ENCODE measurements at places on chromosomes 1 and 21.

GRCh38 chr1:152967201-152967600 is 3.2 kb upstream of the SPRR4 start:
- DNase-seq = no peak

DNA sequence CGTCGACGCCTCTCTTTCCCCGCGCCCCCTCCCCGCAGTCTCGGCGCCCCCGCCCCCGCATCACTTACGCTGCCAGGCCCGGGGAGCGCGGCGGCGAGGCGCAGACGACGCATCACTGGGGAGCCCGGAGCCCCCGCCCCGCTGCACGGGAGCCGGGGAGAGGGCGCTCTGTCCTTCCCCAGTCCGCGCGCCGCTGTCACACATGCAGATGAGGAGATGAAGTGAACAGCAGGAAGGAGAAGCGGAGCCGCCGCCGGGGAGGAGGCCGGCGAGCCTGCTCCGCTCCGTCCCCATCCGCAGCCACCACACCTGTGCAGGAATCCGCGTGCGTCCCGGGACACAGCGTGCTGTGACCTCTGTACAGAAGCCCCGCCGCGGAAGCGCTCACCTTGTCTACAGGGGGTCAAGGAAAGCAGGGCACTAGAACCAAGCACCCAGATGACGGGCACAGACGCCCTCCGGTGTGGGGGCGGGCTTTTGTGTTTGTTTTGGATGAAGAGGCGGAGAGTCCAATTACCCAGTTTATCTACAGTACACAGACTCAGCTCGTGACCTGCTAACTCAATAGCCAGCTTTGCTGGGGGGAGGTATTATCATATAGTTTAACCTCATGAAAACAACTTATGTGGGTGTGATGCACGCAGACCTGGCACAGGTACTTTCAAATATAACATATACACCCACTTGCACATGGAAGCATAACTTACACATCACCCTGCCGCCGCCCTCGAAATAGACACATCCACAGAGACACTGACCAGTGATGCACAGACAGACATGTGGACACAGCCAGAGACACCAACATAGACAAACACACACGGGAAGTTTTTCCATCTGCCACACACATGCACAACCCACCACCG is 12.4 kb downstream of the KLHDC8A start:
- peak; percentile 61 for DNase-seq

DNA sequence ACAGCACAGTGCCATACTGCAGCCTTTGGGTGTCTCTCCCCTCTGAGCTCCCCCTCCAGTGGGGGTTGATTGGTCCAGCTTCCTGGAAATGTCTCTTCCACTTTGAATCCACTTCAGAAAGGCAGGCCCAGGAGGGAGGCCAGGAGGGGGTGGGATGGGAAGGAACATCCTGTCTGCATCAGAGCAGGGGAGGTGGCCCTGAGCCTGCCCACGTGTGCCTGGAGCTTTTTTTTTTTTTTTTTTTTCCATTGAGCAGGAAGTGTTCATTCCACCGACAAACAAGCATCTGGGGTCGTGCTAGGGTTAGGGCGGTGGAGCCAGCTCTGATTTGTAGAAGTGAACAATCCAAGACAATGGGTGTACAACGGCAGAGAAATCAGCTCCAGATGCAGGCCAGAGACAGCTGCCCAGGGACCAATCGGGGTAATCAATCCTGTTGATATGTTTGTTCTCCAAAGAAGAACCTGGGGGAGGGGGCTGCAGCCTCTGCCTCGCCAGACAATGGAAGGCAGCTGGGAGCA is 93.3 kb downstream of the SSBP3 start:
- no peak for DNase-seq

DNA sequence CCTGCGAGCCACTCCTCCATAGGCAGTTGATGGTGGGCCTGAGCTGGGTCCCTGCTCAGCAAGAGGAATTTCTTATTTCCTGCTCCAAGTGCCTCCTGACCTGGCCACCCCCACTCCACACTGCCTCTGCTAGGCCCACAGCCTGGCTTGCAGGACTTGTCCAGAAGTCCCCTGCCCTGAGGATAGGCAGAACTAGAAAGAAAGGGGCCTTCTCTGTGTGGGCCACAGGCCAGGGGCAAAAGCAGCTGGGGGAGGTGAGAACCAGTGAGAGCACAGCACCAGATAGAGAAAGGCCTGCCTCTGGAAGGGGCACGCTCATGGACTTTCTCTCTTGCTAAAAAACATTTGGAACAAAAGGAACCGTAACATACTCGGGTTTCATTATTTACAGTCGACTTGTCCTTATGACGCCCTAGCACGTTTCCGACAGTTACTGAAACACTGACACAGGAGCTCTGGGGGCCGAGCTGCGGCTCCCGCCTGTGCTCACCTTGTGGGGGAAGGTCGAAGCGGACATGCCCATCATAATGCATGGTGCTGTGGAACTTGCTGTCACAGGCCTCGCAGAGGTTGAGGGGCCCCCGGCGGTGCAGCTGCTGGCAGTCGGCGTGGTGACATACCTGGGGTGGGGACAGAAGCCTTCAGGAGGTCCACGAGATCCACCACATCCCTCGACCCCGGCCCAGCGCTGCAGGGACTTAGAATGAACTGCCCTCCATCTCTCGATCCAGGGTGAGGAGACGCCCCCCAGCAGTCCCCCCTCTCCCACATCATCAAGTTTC is 11.3 kb upstream of the TNFRSF25 start:
- DNase-seq = no peak

DNA sequence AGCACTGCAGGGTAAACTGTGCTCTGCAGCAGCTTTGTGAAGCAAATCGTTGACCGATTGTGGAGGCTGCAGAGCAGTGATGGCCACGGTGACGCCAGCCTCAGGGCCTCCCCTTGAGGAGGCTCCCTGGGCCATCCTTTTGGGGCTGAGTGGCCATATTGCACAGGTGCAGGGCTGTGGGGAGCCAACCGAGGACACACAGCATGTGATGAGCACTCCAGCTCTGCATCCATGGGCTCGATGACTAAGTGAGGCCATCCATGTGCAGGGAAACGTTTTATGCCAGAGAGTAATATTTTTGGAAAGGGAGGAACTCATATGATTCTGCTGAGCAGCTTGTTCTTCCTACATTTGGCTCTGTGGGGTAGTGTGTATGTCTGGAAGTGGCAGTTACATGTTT is 24.6 kb downstream of the KCNK1 start:
- no peak for DNase-seq

- no peak for DNase-seq
Measured at GRCh38 chr1:79089946-79090345, 83.4 kb upstream of the ADGRL4 start.

- DNase-seq = no peak
Measured at GRCh38 chr1:64624218-64624713, 120.6 kb upstream of the RAVER2 start.
